Activated naive CD4-positive, alpha-beta T cell treated with anti-CD3 and anti-CD28 coated beads, Interleukin-2, amount 50 U/mL, for 72 hours (primary cell): ENCODE measurements at places on chromosomes 12 and 14.

GRCh38 chr14:71538938-71539649 lies 393.1 kb upstream of the RGS6 start:
- no peak for DNase-seq

GRCh38 chr14:90405755-90406154 lies 8.9 kb downstream of the CALM1 start:
- no peak for DNase-seq

DNA sequence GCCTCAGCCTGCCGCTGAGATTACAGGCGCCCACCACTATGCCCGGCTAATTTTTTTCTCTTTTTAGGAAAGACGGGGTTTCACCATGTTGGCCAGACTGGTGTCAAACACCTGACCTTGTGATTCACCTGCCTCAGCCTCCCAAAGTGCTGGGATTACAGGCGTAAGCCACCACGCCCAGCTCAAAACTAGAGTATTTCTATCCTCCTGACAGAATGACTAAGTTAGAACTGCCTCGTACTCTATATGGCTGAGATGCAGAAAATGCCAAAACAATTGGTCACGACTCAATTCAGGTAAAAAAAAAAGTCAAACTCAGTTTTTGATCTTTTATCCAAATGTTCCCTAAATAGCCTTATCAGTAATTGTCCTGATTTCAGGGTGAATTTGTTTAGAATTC lies 11.1 kb downstream of the AKAP5 start:
- no peak for DNase-seq

DNA sequence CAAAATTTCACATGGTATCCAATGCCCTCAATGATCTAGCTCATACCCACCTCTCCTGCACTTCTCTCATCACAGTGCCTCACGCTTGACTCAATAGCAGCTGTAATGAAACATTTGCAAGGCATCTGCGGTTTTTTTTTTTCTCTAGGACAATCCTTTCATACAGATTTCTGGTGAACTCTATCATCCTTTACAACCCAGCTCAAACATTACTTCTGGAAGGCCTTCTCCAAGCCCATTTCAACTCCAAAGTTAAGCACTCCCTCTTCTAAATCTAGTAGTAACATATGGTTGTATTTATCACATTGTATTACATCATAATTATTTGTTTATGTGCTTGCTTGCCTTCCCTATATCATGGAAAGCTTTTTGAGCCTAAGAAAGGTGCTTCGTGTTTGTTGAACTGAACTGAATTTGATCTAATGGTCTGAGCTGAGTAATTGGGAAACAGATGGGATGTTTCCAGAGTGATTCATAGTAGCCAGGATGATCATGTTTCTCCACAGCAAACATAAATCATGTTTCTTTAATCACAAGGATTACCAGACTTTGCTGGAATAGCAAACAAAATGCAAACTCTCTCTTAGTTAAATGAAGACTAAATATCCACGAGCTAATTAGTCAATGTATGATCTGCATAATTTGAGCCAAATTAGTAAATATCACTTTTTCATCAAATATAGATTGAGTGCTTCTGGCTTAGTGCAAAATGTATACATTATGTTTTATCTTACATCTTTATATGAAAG lies 14.3 kb downstream of the CFL2 start:
- DNase-seq: no peak

DNA sequence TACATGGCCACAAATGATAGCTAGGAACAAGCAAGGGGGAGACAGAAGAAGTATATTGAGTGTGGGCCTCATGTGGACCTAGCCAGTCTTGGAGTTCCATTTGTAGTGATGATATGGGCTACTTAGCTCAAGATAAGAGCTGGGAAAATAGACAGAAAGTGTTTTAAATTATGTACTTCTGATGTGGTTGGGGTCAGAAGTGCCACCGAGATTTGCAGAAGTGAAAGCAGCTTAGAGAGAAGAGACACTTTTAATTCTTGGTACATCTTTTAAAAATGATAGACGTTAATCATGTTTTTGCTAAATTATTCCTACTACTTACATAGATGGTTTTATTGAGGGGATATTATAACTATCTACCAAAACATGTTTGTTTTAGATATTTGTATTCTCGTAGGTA lies 198.3 kb upstream of the PDZRN4 start:
- no peak for DNase-seq

GRCh38 chr12:26878661-26879119 lies 45.7 kb upstream of the ITPR2 start:
- no peak for DNase-seq

GRCh38 chr12:114305446-114305845 lies 100.5 kb downstream of the TBX5 start:
- DNase-seq: no peak
